ENCODE measurements at places on chromosomes 5 and 9.

GRCh38 chr5:64978546-64978945 is 209.8 kb downstream of the CWC27 start:
- DNase-seq = no peak

GRCh38 chr5:95110118-95110517 is 174.8 kb downstream of the MCTP1 start:
- DNase-seq = no peak

DNA sequence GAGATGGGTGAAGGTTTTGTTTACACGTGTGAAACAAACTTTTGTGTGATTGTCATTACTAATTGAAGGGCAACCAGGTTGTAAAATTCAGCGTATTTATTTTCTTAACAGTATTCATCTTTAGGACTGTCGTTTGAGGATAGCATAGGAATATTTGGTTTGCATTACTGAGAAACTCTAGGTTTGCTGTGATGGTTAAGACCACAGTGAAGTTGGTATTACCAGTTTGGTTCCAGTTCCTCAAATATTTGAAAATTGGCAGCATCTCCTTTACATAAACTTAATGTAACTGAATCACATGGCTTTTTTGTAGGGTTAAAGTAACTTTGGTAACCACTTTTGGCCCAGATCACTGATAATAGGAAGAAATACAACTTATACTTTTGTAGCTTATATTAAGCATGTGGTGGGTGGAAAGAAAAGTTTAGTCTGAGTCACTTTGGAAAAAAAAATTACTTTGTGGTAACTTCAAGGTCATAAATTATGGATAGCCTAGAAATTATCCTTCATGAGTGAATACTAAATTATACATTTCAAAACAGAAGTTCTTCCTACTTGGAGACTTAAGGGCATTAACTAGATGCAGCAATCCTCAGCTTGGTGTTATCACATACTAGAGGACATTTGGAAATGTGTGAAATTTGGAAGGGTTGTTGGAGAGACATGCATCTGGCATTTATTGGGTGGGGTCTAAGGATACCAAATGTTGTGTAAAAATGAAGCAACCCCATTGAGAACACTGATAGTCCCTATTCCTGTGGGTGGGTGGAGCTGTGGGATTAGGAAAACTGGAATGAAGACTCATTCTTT is 33.9 kb downstream of the G3BP1 start:
- no peak for DNase-seq

GRCh38 chr5:645421-645820 is 33.3 kb downstream of the CEP72 start:
- DNase-seq = no peak

GRCh38 chr5:7364226-7364875 is 31.6 kb upstream of the ADCY2 start:
- no peak for DNase-seq

- no peak for DNase-seq
Observed at GRCh38 chr5:160824301-160825001, 27.6 kb downstream of the ATP10B start.

Data from psoas muscle (tissue), 8 donors.